Activated CD8-positive, alpha-beta T cell treated with anti-CD3 and anti-CD28 coated beads for 36 hours (primary cell): ENCODE measurements at places on chromosomes 16 and 17. TPM values are rescaled to one million over a fixed set of nuclear protein-coding genes. Genes with fewer than 3 reads are reported as not detected.

GRCh38 chr17:3573246-3574100 lies 15.9 kb upstream of the TRPV3 start:
- DNase-seq: no peak

- DNase-seq: no peak
Measured at GRCh38 chr17:4467287-4467686, 31.4 kb upstream of the SPNS2 start.

The SBK1 gene
- total RNA-seq: 35.9 TPM

DNA sequence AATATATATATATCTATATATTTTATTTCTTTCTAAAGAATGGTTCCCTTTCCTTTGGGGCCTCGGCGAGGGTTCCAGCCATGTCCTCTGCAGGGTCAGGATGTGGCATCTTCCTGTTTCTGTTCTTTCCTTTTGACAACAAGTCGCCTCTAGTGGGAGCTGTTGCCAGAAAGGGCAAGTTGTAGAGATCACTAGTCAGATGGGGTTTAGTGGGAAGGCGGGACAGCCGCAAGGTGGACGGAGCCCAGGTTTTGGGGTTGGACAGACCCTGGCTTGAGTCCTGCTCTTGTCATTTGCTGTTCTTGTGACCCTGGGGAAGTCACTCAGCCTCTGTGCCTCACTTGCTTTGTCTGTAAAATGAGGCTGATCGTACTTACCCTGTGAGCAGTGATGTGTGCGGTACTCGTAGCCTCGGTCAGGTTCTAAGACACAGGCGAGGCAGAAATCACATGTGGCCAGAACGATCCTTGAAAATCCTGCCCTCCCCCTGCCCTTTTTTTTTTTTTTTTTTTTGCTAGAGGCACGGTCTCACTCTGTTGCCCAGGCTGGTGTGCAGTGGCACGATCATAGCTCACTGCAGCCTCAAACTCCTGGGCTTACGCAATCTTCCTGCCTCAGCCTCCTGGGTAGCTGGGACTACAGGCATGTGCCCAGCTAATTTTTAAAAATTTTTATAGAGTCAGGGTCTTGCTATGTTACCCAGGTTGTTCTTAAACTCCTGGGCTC lies 80.1 kb downstream of the ABCC6 start:
- DNase-seq: peak; percentile 36

DNA sequence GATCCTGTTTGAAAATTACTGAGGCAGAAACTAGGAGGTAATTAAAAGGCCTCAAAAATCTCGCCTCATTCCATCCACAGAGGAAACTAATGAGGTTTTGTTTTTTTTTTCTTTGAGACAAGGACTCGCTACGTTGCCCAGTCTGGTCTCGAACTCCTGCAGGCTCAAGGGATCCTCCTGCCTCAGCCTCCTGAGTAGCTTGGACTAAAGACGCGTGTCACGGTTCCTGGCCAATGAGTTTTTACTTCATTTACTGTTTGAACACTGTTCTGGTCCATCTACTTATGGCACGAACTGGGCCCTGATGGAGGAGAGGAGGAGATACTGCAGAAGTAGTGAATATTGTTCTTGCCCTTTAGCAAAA lies 600 bp upstream of the BLTP2 start:
- no peak for DNase-seq

- DNase-seq: no peak
Measured at GRCh38 chr16:35404273-35404672, 1944.9 kb downstream of the TP53TG3F start.

The MARCHF10 gene
- total RNA-seq: not detected

The GP1BA gene
- not detected for total RNA-seq

DNA sequence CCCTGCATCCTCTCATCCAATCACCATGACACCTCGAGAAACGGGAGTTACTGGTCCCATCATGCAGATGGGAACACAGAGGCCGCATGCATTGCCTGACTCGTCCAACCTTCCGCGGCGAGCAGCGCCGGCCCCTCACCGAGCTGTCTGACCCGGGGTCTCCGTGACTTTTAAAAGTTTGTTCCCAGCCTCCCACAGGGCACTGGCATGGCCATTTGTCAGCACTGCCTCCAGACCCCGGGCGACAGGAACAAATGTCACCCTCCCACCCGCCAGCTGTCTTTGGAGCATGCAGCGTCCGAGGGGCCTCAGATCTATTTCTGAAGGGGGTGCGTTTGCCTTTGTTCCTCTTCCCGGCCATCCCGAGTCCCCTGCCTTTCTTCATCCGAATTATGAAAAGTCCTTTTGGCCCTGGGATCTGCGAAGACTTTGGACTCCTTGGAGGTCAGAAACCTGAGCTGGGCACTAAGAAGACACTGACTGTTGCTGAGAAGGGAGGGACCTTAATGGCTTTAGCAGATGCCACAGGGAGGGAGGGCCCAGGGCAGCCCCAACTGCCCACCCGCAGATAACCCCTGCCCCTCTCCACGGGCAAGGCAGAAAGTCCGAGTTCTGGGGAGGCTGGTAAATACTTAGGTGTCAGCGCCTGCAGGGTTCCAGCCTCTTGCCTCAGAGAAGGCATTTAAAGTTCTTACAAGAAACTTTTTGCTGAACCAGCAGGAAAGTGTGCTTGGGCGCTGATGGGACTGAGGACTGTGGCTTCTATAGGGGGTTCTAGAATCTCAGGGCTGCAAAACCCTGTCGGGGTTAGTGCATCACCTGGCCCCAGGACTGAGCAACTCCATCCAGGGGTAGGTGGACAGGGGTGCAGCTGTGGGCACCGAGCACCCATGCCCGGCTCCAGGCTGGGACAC lies 348.1 kb downstream of the FOXL1 start:
- DNase-seq: no peak

GRCh38 chr16:35730251-35730650 lies 2270.8 kb downstream of the TP53TG3F start:
- no peak for DNase-seq

GRCh38 chr16:23249830-23250229 lies 52.3 kb upstream of the SCNN1B start:
- no peak for DNase-seq

The HOXB8 gene
- total RNA-seq: not detected

The HELZ gene
- 74.9 TPM for total RNA-seq

The CA5A gene
- total RNA-seq: not detected

The NSRP1 gene
- total RNA-seq: 28.4 TPM

DNA sequence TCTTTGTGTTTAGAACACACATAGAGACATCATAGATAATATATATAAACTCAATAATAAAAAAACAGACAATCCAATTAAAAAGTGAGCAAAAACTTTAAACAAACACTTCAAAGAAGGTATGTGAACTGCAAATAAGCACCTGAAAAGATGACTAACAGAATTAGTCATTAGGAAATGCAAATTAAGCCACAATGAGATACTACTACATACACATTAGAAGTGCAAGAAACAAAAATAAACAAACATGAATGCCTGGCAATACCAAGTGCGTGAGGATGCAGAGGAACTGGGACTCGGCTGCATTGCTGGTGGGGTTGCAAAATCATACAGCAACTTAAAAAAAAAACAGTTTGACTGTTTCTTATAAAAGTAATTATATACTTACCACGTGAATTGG lies 799.0 kb downstream of the KCNJ2 start:
- no peak for DNase-seq

GRCh38 chr16:13441675-13442074 lies 478.3 kb upstream of the ERCC4 start:
- no peak for DNase-seq

The KRT20 gene
- total RNA-seq: not detected

The YBX2 gene
- total RNA-seq: 0.83 TPM

DNA sequence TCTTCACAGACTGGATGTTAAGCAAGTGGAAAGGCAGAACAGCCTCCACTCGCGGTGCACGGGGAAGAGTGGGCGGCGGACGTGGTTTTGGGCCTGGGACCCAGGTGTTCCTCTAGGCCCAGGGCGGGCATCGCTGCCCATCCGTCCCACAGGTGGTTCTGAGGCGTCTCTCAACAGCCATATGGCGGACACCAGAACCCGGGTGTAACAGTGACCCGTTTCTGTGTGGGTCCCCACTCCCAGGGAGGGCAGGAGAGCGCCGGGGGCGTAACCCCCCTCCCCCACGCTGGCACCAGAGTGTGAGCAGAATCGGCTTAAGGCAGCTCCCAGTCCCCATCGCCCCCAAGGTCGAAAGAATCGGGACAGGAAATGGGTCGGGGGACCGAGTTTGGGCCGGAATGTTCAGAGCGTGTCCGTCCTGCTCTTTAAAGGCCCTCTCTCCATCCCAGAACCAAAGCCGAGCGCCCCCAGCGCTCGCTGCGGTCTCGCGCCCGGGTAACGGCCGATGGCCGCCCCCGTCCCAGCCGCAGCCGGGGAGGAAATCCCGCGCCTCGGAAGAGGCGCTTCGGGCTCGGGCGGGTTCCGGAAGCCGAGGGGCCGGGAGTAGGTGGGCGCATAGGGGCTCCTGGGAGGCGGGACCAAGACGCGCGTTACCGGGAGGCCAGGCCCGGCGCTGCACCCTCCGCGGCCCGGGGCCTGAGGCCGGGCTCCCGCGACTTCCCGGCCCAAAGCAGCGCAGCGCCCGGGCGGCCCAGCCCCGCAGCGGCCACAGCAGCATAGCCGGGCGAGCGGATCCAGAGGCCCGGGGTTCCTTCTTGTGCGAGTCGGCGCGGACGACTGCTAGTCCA lies at the start of gene TK2:
Gene TK2 (minus strand): TSS at position 839 of the 848 bp plus-strand sequence. CDS start 61 bp downstream, at position 778.
- DNase-seq: peak; percentile 79

DNA sequence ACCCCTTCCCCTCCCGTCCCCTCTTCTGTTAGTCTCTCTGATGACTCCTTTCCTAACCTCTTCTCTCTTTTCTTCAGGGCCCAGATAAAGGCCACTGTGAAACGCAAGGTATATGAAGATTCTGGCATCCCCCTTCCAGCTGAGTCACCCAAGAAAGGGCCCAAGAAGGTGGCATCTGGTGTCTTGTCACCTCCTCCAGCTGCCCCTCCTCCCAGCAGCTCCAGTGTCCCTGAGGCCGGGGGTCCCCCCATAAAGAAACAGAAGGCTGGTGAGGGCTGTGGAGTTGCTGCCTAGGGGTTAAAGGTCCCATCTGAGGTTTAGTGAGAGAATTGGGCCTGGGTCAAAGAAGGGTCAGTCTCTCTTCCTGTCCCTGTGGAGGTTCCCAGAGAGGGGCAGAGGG lies 4.0 kb downstream of the RNASEK start:
- DNase-seq: peak; percentile 68

DNA sequence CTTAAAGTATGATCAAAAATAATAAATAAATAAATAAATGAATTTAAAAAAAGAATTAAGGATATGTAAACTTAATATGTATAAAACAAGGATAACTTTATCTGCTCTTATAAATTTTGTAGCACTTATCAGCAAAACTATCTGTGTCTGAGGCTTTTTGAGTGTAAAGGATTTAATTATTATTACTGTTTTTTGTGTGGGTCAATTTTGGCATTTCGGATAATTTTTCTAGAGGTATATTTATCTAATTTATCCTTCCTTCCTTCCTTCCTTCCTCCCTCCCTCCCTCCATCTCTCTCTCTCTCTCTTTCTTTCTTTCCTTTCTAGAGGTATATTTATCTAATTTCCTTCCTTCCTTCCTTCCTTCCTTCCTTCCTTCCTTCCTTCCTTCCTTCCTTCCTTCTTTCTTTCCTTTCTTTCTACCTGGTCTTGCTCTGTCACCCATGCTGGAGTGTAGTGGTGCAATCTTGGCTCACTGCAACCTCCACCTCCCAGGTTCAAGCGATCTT lies 120.8 kb downstream of the ABCA8 start:
- DNase-seq: no peak

DNA sequence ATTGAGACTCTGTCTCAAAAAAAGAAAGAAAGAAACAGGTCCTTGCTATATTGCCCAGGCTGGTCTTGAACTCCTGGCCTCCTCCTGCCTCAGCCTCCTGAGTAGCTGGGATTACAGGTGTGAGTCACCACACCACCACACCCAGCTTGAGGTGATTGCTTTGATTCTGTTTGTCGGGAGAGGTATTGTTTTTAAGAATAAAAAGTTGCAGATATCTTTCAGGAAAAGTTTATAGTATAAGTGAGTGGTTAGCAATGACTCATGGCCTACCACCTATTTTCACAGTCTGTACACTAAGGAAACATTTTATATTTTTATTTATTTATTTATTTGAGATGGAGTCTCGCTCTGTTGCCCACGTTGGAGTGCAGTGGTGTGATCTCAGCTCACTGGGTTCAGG lies 45.0 kb downstream of the RHOT1 start:
- DNase-seq: no peak

DNA sequence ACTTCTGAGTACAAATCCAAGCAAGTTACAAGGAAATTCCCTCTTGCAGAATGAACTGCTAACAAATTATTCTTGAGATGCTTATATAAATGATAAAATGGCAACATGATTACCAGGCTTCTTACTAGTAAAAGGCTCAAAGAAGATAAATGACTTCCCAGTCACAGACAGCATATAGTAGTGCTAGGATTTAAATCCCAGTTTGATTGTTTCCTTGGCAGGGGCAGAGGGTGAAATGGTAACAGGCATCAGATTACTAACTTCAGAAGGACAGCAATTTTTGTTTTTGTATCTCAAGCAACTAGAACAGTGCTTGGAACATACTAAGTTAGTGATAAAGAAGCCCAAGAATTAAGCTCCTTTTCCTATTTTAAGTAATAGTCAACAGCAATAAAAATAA lies 102.8 kb downstream of the SSH2 start:
- no peak for DNase-seq

- DNase-seq: no peak
Measured at GRCh38 chr16:30947859-30948666, 805 bp upstream of the ORAI3 start.

- DNase-seq: peak; percentile 49
Measured at GRCh38 chr16:10181196-10182162, 749 bp downstream of the GRIN2A start.

The ITGB4 gene
- total RNA-seq: 1.8 TPM

- DNase-seq: no peak
Measured at GRCh38 chr16:87054856-87055255, 262.3 kb downstream of the C16orf95 start.

The SLC52A1 gene
- total RNA-seq: 0.14 TPM

- no peak for DNase-seq
Measured at GRCh38 chr17:2435181-2435741, 34.4 kb upstream of the MNT start.

DNA sequence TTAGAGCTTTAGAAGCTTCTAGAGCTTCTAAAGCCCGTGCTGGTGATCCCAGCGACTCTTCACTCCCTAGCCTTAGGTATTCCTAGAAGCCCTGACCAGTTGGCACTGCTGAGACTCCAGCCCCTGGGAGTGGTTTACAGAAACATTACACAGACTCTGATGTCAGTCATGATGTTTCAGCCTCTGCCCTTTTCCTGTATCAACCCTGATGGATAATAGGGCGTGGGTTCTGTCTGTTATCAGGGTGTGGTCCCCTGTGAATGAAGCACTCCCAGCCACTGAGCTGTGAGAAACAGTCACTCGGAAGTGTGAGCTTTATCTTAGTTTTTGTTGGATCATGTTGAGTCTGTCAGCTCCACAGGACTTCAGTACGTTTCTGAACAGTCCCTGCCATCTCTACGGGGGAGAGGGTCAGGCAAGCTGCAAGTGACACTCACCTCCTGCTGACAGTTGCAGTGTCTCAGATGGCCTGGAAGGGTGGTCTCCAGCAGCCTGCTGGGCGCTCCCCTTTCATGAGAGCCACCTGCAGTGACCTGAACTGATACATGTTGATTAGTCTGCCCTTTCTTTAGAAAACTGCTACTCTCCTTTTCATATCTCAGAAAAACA lies 12.8 kb downstream of the GOSR2 start:
- DNase-seq: no peak

The RNF157 gene
- total RNA-seq: 37.2 TPM

The GAST gene
- total RNA-seq: not detected

The NOD2 gene
- total RNA-seq: 1.1 TPM
